ENCODE measurements at places on chromosomes 3 and 15. TPM values are rescaled to one million over a fixed set of nuclear protein-coding genes. Genes with fewer than 3 reads are reported as not detected.

PLA2G4B gene
- total RNA-seq: 2.2 TPM

GOLGA8O gene
- total RNA-seq: 0.37 TPM

MCTP2 gene
- not detected for total RNA-seq

IVD gene
- total RNA-seq: 12.5 TPM

SLCO2A1 gene
- 0.19 TPM for total RNA-seq

C2CD4A gene
- 0.19 TPM for total RNA-seq

SEMA5B gene
- 0.26 TPM for total RNA-seq

MEX3B gene
- 3.7 TPM for total RNA-seq

GPR149 gene
- not detected for total RNA-seq

IL17RE gene
- 1.1 TPM for total RNA-seq

TRANK1 gene
- total RNA-seq: 2.2 TPM

CRABP1 gene
- 1.3 TPM for total RNA-seq

GPR156 gene
- total RNA-seq: 0.32 TPM

AMIGO3 gene
- total RNA-seq: 1.1 TPM

RCN2 gene
- 71.6 TPM for total RNA-seq

NDN gene
- total RNA-seq: 0.10 TPM

CADPS gene
- total RNA-seq: not detected

FAM81A gene
- total RNA-seq: 13.4 TPM

THRB gene
- total RNA-seq: 1.4 TPM

CKMT1B gene
- 5.1 TPM for total RNA-seq

TFG gene
- 155 TPM for total RNA-seq

CHL1 gene
- not detected for total RNA-seq
